ENCODE measurements at places on chromosomes 7 and 10. TPM values are rescaled to one million over a fixed set of nuclear protein-coding genes. Genes with fewer than 3 reads are reported as not detected.

PRPS1L1 gene
- total RNA-seq, result not detected

SLC25A40 gene
- 43.7 TPM for total RNA-seq

PSMG3 gene
- total RNA-seq, result 28.9 TPM

CH25H gene
- not detected for total RNA-seq

JAKMIP3 gene
- not detected for total RNA-seq

ADRA2A gene
- total RNA-seq, result 0.79 TPM

MRPS33 gene
- 59.4 TPM for total RNA-seq

NUP42 gene
- total RNA-seq, result 71.9 TPM

AGR3 gene
- total RNA-seq, result not detected

EPHA1 gene
- 0.32 TPM for total RNA-seq

CRYGN gene
- not detected for total RNA-seq

C10orf67 gene
- 0.15 TPM for total RNA-seq

PTPN20 gene
- not detected for total RNA-seq

ASZ1 gene
- not detected for total RNA-seq

FOXP2 gene
- total RNA-seq, result 52.7 TPM

KLF6 gene
- total RNA-seq, result 8.1 TPM

ATOH7 gene
- not detected for total RNA-seq

HMX2 gene
- total RNA-seq, result not detected

TYW1B gene
- total RNA-seq, result 7.2 TPM

SPDYE8 gene
- total RNA-seq, result not detected

NUTM2A gene
- total RNA-seq, result 0.30 TPM

HKDC1 gene
- total RNA-seq, result 0.08 TPM

KCNH2 gene
- 19.3 TPM for total RNA-seq
